Activated CD8-positive, alpha-beta memory T cell treated with anti-CD3 and anti-CD28 coated beads for 36 hours (primary cell): ENCODE measurements at places on chromosomes 2 and 18. TPM values are rescaled to one million over a fixed set of nuclear protein-coding genes. Genes with fewer than 3 reads are reported as not detected.

The ANKRD39 gene
- 31.3 TPM for total RNA-seq

The RTP5 gene
- 0.25 TPM for total RNA-seq

The ABCG8 gene
- not detected for total RNA-seq

The RESP18 gene
- not detected for total RNA-seq

The UGT1A1 gene
- not detected for total RNA-seq

The CD28 gene
- 70.0 TPM for total RNA-seq

The LRPPRC gene
- 190 TPM for total RNA-seq

The MEIS1 gene
- total RNA-seq: not detected

The NLRC4 gene
- total RNA-seq: not detected

The OSBPL1A gene
- total RNA-seq: 0.52 TPM

The ASIC4 gene
- not detected for total RNA-seq

The SLC14A1 gene
- 2.5 TPM for total RNA-seq

The SLC16A14 gene
- total RNA-seq: 1.2 TPM

The SLC4A3 gene
- total RNA-seq: 0.08 TPM

The CACNB4 gene
- total RNA-seq: 0.08 TPM
